Osteoblast (primary cell): ENCODE measurements at places on chromosomes 6 and 20. TPM values are rescaled to one million over a fixed set of nuclear protein-coding genes. Genes with fewer than 3 reads are reported as not detected.

C4B gene
- 4.1 and 6.5 TPM in 2 replicates for total RNA-seq

PLEKHG1 gene
- total RNA-seq = 0.36 and 0.88 TPM in 2 replicates

CLVS2 gene
- not detected in 2 replicates for total RNA-seq

KCNK5 gene
- total RNA-seq = not detected in 2 replicates

MRPS18A gene
- 27.5 and 30.4 TPM in 2 replicates for total RNA-seq

APMAP gene
- total RNA-seq = 69.2 and 70.2 TPM in 2 replicates

TPD52L1 gene
- 22.7 and 35.5 TPM in 2 replicates for total RNA-seq

ECT2L gene
- total RNA-seq = under 0.01 TPM in 1 of 2 replicates, not detected in the other

SIRPB1 gene
- total RNA-seq = 0.72 and 1.2 TPM in 2 replicates

ADTRP gene
- 0.72 and 1.2 TPM in 2 replicates for total RNA-seq

APOBEC2 gene
- total RNA-seq = not detected in 2 replicates

FERMT1 gene
- 2.1 and 2.5 TPM in 2 replicates for total RNA-seq

GGTLC1 gene
- total RNA-seq = not detected in 2 replicates

DNA sequence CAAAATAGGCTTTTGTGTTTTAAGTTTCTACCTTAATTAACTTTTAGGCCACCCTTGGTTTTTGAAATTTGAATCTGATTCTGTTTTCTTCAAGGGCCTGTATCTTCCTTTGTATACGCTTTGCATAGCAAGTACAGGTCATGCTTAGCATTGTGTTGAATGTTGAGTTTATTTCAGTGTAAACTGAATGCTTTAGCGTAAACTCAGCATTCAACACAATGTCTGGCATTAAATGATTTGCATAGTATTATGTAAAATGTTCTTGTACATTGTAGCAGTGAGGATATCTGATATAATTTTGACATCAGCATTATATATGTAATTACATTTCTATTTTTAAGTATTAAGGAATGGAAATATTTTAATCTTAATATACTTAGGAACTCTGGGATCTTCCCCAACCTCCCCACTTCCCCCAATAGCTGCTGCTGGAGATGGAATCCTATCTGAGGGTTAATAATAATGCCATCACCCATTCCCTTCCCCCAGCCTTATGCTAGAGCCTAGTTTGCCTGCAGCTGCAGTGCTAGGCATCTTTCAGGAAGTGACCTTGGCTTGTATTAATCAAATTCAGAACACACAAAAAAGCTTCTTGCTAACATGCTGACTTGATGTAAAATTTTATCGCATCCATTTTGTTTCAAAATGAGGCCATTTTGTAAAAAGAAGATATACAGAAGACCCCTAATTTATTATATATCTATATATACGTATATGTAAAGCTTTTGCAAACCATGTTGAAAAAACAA lies 73.1 kb downstream of the NCOA3 start:
- peaks cover 2% of the 10 kb centered on the region for H3K36me3 ChIP-seq
- no peaks in the 10 kb centered on the region for H3K27me3 ChIP-seq
- H3K27ac ChIP-seq = no peak overlapping the region
- peak; percentile 3 for DNase-seq
- H3K4me3 ChIP-seq = no peak overlapping the region

DNA sequence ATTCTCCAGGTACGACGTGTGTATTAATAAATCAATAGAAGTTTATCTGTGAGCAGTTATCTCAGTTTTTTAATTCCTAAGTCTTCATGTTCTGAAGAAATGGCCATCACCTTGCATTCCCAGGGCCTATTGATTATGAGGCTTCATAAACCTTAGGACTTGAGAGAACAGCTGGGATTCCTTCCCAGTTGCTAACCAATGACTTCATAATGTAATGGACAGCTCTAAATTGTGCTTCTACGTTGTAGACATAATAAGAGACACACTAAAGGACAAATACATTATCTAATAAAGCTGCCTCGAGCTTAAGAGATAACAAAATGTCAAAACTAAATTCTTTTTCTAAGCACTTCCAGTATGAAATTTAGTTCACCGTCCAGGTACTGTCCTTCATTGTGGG lies 30.6 kb downstream of the TSHZ2 start:
- H3K4me3 ChIP-seq = no peak overlapping the region
- no peaks in the 10 kb centered on the region for H3K36me3 ChIP-seq
- no peak overlapping the region for H3K27ac ChIP-seq
- H3K27me3 ChIP-seq = no peaks in the 10 kb centered on the region
- no peak for DNase-seq

DNA sequence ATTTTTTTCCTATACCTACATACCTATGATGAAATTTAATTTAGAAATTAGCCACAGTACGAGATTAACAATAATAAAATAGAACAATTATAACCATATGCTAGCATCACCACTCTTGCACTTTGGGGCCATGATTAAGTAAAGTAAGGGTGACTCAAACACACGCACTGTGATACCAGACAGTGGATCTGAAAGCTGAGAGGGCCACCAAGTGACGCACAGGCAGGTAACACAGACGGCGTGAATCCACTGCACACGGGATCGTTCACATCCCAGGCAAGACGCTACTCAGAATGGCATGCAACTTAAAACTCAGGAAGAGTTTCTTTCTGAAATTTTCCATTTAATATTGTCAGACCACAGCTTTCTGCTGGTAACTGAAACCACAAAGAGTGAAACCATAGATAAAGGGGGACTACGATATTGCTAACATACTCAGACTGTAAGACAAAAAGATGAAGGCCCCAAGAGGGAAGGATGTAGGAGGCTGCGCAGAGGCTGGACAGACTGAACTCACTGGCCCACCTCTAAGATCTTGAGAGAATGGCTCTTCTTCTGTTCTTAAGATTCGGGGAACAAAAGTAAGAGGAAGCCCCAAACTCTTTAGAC lies 17.9 kb downstream of the RRBP1 start:
- DNase-seq = peak; percentile 27
- H3K4me1 ChIP-seq = peaks cover 76% of the 10 kb centered on the region
- H3K4me3 ChIP-seq = peak overlapping the region; percentile 16
- peak overlapping the region; percentile 99 for H3K27ac ChIP-seq
- H3K36me3 ChIP-seq = peaks cover 26% of the 10 kb centered on the region

DNA sequence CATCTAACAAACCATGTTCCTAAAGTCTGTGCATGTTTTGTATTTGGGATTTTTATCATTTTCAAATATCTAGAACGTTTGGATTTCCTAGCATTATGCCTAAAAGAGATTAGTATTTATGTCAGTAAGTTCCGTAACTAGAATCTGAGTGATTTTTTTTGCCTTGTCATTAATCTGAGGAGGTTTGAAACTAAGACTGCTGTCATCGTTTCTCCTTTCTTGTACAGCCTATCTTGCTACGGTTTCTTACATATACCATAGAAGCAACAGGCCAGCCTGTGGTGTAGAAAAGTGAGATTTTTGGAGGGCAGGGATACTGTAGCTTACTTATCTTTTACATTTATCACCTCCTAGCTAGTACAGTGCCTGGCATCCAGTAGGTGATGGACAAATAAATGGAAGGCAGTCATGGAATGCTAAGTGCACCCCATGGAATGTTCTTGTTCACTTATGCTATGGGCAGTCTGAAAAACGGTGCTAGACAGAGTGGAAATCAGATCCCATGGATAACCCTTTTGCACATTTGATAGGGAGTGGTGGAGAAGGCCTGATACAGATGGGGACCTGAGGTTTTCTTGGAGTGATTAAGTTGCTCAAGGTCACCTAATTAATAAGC lies 93.9 kb downstream of the ARID1B start:
- H3K27me3 ChIP-seq = no peaks in the 10 kb centered on the region
- DNase-seq = no peak
- peaks cover 9% of the 10 kb centered on the region for H3K4me1 ChIP-seq
- H3K27ac ChIP-seq = no peak overlapping the region
- no peak overlapping the region for H3K4me3 ChIP-seq

DNA sequence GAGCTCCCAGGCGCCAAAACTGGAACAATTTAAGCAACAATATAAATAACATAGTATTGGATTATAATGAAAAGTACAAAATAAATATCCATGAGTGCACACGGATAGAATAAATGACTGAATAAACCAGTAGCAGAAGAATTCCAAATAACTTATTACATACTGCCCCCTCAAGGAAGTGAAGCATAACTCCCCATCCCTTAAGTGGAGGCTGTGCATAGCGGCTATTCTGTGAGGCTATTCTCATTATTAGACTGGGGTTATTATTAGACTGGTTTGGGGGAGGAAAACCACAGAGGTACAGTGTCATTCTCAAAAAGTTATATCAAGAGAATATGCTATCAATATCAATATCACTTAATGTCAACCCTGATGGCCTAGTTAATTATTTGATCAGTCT lies 94.4 kb upstream of the SIRPA start:
- H3K27ac ChIP-seq = no peak overlapping the region
- peaks cover 7% of the 10 kb centered on the region for H3K27me3 ChIP-seq
- no peaks in the 10 kb centered on the region for H3K36me3 ChIP-seq
- no peak overlapping the region for H3K4me3 ChIP-seq
- peaks cover 12% of the 10 kb centered on the region for H3K4me1 ChIP-seq

- no peaks in the 10 kb centered on the region for H3K36me3 ChIP-seq
- H3K27me3 ChIP-seq = no peaks in the 10 kb centered on the region
- H3K4me1 ChIP-seq = no peaks in the 10 kb centered on the region
- H3K27ac ChIP-seq = no peak overlapping the region
- no peak for DNase-seq
- no peak overlapping the region for H3K4me3 ChIP-seq
Observed at GRCh38 chr6:167420177-167420576, 95.3 kb downstream of the TTLL2 start.

DNA sequence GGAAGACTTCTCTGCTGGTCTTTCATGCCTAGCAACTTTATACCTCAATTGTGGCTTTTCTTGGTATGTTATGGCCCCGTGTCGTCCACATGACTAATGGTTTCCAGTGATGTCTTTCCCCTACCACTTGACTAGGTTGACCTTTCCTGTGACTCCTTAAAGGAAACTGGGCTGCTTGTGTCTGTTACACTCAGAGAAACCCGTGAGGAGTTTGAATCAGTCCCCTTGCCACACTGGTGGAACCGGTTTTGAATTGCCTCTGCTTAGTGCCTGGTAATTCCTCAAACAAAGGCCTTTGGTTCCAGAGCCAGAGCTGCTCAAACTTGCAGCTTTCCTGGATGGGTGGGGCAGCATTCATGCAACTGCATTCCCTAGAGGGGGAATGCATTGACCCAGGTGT lies 21.9 kb downstream of the ECT2L start:
- no peaks in the 10 kb centered on the region for H3K27me3 ChIP-seq
- H3K4me1 ChIP-seq = peaks cover 9% of the 10 kb centered on the region

- no peak overlapping the region for H3K27ac ChIP-seq
- H3K27me3 ChIP-seq = no peaks in the 10 kb centered on the region
- no peak for DNase-seq
- peaks cover 4% of the 10 kb centered on the region for H3K4me1 ChIP-seq
- H3K4me3 ChIP-seq = no peak overlapping the region
- H3K36me3 ChIP-seq = peaks cover 23% of the 10 kb centered on the region
Observed at GRCh38 chr6:85568411-85568810, 25.2 kb downstream of the SNX14 start.
